ENCODE measurements at places on chromosomes 2 and 18. TPM values are rescaled to one million over a fixed set of nuclear protein-coding genes. Genes with fewer than 3 reads are reported as not detected.

The SERPINB11 gene
- total RNA-seq, result not detected

The KIF5C gene
- 0.77 TPM for total RNA-seq

DNA sequence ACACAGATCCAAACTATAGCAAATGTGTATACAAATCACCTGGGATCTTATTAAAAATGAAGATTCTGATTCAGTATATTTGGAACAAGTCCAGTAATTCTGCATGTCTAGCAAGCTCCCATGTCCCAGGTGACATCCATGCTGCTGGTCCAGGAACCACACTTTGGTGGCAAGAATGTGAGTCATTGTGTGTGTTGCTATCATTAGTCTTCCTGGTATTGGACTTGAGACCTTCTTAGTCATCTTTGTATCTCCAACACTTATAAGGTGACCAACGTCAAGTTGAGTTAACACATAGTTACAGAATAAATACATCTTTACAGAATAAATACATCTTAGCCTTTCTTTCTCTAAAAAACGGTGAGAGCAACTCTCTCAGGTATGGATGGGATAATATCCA, 107.9 kb upstream of the NDUFV2 start:
- DNase-seq, result no peak

The GPC1 gene
- total RNA-seq, result 261 TPM

The CCDC148 gene
- total RNA-seq, result not detected

DNA sequence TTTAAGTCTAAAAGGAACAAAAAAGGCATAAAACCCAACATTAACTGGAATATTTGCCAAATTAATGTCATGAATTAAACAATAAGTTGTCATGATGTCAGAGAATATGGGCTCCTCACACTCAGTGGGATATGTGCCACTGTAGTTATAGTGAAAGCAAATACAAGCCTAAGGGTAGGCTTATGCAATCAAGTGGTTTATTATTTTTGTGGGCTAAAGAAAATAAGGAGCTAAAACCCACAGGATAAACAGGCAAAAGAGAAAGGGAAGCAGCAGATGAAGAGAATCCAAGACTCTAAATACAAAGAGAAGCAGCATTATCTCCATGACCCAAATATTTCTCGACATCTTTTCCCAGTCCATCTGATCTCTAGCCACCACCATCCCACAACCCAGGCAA, 17.5 kb downstream of the YWHAQ start:
- no peak for DNase-seq

GRCh38 chr2:85307527-85307897, 20.3 kb downstream of the TGOLN2 start:
- DNase-seq, result no peak

GRCh38 chr18:3525870-3526420, 76.0 kb downstream of the TGIF1 start:
- DNase-seq, result no peak

DNA sequence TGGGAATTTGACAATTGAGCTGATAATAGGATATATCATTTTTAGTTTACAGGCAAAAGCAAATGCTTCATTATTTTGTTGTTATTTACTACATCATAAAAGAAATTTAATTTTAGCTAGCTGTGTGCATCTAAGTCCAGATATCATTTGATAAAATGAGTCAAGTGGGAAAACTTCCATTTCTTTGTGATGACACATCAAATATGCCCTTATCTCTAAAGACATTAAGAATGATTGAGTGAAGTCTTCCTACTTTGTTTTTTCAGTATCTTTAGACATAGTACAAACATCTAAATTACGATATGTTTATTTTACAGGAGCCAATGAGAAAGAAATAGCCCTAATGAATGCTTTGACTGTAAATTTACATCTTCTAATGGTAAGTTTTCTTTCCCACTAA, 77.0 kb downstream of the KYNU start:
- no peak for DNase-seq

GRCh38 chr2:232304236-232304635, 74.3 kb upstream of the ALPP start:
- no peak for DNase-seq

DNA sequence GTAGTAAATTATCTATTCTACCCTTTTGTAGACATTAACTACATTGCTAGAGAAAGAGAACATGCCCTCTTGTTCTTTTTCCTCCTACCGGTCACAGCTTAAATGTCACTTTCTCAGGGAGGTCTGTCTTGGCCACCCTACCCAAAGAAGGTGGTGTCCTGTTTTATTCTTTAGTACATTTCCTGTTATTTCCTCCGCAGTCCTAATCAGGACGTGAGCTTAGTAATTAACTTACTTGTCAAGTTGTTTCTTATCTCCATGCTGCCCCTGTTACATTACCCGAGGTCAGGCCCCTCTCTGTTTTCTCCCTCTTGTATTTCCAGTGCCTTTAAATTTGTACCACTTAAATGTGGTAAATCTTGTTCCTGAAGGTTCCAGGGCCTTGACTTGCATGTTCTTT, 73.7 kb upstream of the RMDN2 start:
- no peak for DNase-seq

DNA sequence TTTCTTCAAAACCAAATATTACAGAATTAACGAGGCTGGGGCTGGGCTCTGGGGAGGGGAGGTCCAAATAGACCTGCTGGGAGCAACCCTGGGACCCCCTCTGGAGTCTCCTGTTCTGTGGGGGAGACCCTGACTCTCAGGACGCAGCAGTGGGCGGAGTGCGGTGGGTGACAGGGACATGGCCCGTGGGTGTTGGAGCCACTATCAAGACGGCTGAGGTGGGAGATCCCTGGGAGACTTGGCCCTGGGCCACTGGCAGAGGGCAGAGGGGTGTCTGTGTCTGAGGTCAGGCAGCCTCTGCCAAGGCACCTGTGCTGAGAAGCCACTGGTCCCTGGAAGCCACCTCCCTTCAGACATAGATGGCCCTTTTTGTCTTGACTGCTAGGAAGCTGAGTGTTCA, 79.5 kb upstream of the CTDP1 start:
- no peak for DNase-seq

The TEKT4 gene
- total RNA-seq, result not detected

The ONECUT2 gene
- 0.07 TPM for total RNA-seq

The DNMT3A gene
- 16.0 TPM for total RNA-seq

DNA sequence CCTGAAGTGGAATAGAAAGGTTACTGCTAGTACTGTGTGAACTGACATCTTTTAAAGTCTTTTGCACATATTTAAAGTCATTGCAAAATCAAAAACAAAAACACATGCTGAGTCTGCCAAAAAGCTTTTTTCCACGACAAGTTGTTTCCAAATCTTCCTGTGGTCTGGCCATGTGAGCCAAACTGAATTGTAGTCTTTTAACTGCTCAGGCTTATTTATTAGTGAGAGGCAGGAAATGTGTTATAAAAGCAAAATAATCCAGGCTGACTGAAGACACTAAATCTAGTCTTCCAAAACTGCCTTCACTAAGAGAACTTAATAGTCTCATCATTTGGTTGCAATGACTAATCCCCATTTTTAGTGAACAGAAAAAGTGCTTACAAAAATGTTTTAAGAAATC, 2.3 kb downstream of the KRCC1 start:
- DNase-seq, result no peak

DNA sequence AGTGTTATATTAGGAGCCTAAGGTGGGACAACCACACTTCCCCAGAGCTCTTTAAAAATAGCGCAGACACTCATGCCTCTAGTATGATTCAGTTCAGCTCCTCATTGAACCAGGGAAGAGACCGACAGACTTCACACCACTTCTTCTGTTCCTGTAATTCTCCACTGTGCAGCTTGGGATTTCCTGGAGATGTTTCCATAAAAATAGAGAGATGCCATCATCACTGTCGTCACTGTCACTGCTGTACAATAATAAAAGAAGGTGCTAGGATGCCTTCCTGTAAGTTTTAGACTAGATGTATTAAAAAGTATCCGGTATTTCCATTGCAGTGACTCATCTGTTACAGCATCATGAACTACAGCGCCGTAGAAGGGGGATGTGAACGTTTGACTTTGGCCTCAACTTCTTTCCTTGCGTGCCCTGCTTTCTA, 110.9 kb downstream of the FAM210A start:
- no peak for DNase-seq

DNA sequence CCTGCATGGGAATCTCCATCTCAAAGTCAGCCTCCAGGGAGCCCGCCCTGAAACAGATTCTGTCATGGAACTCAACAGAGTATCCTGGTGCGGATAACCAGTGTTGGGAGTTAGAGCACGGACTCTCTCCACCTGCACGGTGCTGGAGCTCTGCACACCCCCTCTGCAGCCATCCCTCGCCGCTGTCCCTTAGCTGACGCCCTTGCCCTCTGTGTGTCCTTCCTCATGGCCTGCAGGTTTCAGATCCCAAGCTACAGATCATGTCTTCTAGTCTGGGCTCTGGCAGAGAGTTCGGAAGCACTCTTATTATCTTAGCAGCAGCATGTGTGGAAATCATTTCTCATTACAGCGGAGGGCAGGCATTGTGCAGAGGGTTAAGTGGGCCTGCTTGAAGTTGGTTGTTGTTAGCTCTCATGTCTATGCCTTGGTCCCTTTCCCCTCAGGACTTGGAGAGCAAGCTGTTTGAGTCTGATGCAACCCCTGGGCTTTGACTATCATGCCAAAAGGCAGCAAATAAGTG, 26.0 kb downstream of the TMEM127 start:
- DNase-seq, result no peak

- DNase-seq, result no peak
Measured at GRCh38 chr2:119723186-119723585, 36.5 kb upstream of the PTPN4 start.

The CHRNA1 gene
- 0.96 TPM for total RNA-seq

GRCh38 chr2:2729246-2729645, 398.2 kb upstream of the MYT1L start:
- DNase-seq, result no peak

The B3GNT7 gene
- 6.8 TPM for total RNA-seq

DNA sequence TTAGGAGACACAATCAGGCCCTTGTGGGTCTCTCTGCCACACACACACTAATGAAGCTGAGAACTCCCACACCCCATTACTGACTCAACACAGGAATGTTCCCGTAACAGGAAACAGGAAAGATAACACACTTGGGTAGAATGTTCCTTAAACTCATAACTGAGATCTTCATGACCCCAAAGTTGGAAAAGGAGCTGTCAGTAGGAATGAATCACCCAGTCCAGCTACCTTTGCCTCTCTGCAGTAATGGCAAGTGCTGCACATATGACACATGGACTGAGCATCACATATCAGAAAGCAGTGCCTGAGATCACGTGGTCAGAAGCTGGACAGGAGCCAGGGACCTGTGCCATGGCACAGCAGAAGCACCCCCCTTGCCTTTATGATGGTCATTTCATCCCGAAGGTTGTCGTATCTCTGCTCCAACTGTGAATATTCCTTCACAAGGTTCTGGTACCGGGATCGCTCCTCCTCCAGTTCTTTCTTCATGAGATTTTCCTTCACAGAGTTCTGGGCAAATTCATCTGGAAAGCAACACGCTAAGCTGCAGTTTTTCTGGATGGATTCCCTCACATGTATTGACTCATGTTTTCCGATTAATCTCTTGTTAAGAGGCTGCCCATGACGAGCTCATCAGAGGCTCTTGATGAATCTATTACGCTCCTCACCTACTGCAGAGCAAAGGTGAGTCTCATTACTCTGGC, 65.4 kb upstream of the ACAA2 start:
- DNase-seq, result no peak

The PLGLB2 gene
- total RNA-seq, result 1.3 TPM

- DNase-seq, result no peak
Measured at GRCh38 chr2:3302751-3303582, 74.7 kb downstream of the EIPR1 start.

- no peak for DNase-seq
Measured at GRCh38 chr2:172969166-172969565, 106.5 kb upstream of the MAP3K20 start.

GRCh38 chr2:169683054-169683424, 11.2 kb downstream of the CFAP210 start:
- no peak for DNase-seq

GRCh38 chr2:64525317-64525613, 1.1 kb downstream of the AFTPH start:
- DNase-seq, result no peak

The TRAF3IP1 gene
- total RNA-seq, result 16.0 TPM

GRCh38 chr2:118055512-118056164, 32.6 kb upstream of the INSIG2 start:
- no peak for DNase-seq

GRCh38 chr2:173467751-173468150, 113.1 kb downstream of the CDCA7 start:
- no peak for DNase-seq

The CTDSP1 gene
- 87.0 TPM for total RNA-seq

- no peak for DNase-seq
Measured at GRCh38 chr2:197937814-197938213, 133.4 kb downstream of the PLCL1 start.

The WDSUB1 gene
- total RNA-seq, result 5.9 TPM

DNA sequence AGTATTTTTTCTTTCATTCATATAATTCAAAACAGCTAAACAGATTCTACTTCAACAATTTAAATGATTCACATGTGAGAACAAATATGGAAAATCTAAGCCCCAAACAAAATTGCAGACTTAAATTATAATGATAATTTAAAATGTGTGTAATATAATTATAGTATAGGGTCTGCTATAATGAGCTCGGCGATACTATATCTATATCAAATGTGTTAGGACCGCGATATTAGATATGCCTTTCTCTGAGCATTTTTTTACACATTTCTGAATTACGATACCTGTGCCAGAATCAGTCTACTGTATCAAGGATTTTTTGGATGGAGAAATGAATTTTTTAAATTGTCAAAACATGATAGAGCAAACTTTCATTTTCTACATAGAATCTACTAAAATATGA, 808.8 kb upstream of the POU3F3 start:
- no peak for DNase-seq

GRCh38 chr2:194054313-194054712, 1602.7 kb upstream of the SLC39A10 start:
- no peak for DNase-seq

The LGALSL gene
- 11.8 TPM for total RNA-seq

GRCh38 chr2:49801898-49802450, 647.7 kb upstream of the FSHR start:
- DNase-seq, result no peak

DNA sequence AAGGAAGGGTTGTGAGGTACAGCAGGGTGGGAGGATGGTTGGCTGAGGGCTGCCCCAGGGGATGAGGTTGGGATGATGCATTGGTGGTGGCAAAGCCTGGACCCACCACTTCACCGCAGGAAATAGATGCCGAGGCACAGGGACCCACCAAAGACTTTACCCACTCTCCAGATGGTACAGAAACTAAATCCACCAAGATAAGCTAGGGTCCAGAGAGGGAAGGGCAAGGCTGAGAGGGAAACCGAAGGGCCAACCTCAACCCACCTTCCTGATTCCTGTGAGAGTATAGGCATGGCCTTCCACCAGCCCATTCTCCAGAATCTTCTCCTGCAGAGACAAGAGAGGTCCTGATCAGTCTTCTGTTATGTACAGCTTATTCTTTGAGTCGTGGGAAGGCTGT, 18.1 kb downstream of the CAPN14 start:
- DNase-seq, result no peak
